Cerebellum (tissue), 4 donors: ENCODE measurements at places on chromosomes 2 and 18. TPM values are rescaled to one million over a fixed set of nuclear protein-coding genes. Genes with fewer than 3 reads are reported as not detected.
A peak's percentile ranks its signal among the peaks of the same experiment; 100 is the strongest.

- no peak for DNase-seq
Observed at GRCh38 chr2:152089238-152089637, 9.6 kb downstream of the CACNB4 start.

DNA sequence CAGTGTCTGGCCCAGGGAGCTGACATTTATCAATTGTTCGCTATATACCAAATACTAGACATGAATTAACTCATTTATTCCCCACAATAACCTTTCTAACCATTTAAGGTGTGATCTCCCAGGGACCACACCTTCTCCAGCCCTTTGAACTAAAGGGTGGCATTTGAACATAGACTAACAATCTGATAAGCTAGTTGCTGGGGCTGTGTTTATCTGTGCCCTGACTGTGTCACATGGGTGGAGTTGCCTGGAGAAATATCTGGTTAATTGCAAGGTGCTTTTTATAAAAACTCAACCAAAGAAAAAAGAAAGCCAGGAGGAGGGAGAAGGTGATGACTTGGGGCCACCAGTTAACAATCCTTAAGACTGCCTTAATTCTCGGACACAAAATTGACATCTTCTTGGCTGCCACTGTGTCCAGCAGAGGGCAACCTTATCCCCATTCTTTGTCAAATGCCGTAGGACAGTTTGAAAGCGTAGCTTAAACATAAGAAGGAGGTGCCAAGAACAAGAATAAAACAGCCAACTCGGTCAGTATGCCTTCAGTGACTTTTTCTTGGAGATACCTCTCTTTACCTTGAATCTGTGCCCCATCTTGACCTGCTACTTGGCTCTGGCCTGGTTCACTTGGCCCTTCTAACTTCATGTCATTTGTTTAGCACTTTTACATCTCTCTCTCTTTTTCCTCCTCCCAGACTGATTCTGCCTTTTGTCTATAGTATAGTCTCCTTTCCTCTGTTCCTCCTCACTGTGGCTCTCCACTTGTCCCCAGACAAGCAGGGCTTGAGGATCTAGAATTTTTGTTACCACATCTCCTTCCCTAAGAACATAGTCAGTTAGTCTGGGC, 183.4 kb downstream of the MYO3B start:
- peak; percentile 7 for DNase-seq

GRCh38 chr2:150483532-150483931, 3.9 kb downstream of the RND3 start:
- DNase-seq = no peak

DNA sequence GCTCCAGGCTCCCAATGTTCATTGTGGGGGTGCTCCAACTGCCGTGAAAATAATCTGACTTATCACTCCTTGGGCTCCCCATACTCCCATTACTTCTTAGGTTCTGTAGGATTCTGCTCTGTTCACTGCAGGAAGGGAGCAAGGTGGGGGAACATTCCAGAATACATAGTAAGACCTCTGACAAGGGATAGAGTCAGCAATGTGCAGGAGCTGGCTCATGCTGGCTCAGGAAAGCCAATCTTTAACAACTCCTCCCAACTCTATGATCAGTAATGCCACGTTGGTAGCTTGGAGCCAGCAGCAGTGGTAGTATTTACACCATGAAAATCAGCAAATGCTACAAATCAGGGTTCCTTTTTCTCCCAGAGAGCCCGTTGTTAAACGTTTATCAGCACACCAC, 44.4 kb downstream of the FECH start:
- no peak for DNase-seq

DNA sequence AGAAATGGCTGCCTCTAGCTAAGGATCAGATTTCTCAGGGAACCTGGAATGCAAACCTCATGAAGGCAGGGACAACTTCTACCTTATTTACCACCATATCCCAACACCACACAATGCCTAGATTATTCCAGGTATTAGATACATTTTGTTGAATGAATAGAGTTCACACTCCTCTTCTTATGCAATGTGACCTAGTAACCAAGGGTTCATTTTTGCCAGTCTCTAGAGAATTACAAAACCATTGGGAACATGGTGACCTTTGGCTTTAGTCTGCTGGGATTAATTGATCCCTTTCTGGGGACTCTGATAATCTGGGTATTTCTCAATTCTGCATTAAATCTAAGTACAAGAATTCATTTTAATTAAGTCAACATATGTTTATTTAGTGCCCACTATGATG, 35.2 kb upstream of the SERTAD2 start:
- DNase-seq = no peak

DNA sequence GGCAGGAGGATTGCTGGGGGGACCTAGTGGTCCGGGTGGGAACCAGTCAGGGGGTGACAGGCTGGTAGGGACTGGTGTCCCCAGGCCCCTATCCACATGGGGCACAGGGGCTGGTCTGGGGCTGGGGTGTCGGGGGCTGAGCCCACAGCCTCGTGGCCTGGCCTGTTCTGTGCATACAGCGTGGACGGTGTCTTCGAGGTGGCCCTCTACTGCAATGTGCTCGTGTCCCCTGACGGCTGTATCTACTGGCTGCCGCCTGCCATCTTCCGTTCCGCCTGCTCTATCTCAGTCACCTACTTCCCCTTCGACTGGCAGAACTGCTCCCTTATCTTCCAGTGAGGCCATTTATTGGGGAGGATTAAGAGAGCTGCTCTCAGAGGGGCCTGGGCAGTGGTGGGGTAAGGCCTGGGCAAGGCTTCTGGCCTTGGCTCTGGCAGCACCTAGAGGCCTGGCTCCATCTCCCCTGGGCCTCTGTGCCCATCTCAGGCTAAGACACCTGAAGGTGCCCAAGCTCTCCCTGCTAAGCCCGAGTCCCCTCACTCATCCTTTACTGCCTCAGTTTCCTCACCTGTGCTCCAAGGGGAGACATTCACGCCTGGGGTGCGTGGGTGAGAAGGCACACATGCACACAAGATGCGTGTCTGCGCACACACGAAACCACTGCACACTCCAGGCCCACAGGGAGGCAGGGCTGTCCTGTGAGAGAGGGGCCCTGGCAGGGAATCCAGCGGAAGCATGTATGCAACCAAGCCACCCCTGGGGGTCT, 1.9 kb downstream of the CHRNG start:
- DNase-seq = no peak

DNA sequence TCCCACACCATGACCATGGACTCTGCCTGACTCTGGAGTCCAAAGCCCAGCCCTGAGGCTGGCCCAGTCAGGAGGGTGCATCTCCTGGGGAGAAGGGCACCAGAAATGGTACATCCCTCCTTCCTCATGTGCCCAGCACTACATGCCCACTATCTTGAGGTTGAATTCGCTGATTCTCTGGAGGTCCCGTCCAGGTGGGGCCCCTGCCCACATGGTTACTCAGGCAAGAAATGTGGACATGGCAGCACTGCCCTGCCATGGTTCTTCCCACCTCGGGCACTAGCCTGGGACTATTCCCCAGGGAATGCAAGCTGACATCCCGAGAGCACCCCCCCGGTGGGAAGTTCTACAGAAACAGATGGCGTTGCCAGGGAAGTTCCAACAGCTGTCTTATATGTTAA, 15.3 kb upstream of the HES6 start:
- DNase-seq = no peak

- no peak for DNase-seq
Observed at GRCh38 chr2:179255129-179255528, 9.5 kb downstream of the SESTD1 start.

GRCh38 chr18:33146014-33146413, 294.5 kb downstream of the CCDC178 start:
- no peak for DNase-seq

GRCh38 chr18:6881034-6881820, 151.7 kb downstream of the ARHGAP28 start:
- no peak for DNase-seq

The MTCL1 gene
- 26.7 TPM for total RNA-seq

The ZNF396 gene
- total RNA-seq = 3.8 TPM

The CHRNG gene
- total RNA-seq = not detected

The SERPINB12 gene
- total RNA-seq = not detected

The CFAP65 gene
- total RNA-seq = 1.00 TPM

The KIF1A gene
- 217 TPM for total RNA-seq

The LIMS4 gene
- total RNA-seq = 0.45 TPM

The SLC11A1 gene
- 1.5 TPM for total RNA-seq

The ZC3H6 gene
- 25.8 TPM for total RNA-seq

The SCN1A gene
- 69.5 TPM for total RNA-seq
